ENCODE measurements at places on chromosomes 6 and 20.

DNA sequence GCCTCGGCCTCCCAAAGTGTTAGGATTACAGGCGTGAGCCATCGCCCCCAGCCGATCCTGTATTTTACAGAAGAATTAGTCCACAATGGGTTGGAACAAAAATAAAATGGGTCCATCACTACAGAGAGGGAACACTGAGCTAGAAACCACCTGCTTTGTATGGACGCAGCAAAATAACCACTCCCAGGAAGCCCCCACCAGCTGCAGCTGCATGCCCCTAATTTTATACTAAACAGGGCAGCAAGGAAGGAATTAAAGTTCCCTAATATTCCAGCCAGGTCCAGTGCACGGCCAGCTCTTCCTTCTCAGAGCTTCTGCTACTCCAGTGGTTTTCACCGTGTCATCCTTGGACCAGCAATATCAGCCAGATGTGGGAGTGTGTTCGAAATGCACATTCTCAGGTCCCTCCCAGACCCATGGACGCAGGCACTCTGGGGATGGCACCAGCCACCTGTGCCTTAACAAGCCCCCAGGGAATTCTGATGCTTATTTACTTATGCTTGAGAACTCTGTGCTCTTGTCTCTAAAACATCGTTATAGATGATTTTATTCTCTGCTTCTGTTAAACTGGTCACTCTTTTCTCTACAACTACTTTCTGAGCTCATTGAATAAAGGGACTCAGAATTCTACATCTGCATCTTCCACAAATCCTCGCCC is 189.5 kb upstream of the SLC24A3 start:
- DNase-seq = no peak

- DNase-seq = no peak
These were observed 81.8 kb downstream of the SGK1 start for GRCh38 chr6:134235937-134236751.

- no peak for DNase-seq
These were observed 70.8 kb downstream of the PYGB start for GRCh38 chr20:25318471-25319240.

- no peak for DNase-seq
These were observed 151.3 kb downstream of the CDC5L start for GRCh38 chr6:44538807-44539201.

DNA sequence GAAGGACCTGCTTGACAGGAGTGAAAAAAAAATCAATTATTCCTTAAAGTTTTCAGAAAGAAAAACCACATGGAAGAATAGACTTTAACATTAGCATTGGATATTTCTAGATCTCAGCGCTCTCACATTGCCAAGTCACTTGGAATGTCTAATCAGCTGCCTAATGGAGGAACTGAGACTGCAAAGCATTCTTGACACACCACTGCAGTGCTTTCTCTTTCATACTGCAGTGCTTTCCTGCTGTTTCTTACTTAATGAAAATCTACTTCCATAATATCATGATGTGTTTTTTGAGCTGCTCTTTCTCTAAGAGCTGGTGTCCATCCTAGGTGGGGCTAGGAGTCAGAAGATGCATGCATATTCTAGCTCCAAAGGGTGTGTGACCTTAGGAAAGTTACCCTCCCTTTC is 20.4 kb upstream of the MCM3 start:
- DNase-seq = no peak

DNA sequence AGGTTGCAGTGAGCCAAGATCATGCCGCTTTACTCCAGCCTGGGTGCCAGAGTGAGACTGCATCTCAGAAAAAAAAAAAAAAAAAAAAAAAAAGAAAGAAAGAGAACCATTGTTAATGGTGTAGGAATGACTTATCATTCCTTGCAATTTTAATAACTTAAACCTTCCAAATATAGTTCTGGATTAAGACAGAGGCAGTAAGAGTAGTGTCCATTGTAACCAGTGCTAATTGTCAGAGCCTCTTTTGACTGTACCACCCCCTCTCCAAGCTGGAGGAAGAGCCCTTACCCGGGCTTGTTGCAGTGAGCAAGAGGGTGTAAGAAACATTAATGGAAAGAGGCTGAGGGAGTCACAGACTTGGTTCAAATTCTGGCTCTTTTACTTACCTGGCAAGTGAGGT is 53.8 kb downstream of the SASH1 start:
- DNase-seq = no peak

DNA sequence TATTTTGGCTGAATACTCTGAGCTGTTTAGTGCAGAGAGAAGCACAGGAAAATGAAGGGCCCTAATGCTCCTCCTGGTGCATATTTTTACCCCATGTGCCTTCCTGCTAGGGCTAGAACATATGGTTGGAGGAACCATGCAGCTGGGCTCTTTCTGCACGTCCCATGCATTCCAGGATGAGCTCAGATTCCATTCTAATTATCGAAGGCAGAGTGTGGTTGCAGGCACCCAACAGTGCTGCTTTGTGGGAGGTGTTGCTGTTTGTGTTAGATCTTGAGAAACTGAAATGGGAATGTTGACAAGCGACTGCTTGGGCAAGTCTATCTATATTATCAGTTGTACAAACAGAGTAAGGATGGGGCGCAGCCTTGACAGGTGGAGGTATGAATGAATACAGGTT is 419.5 kb downstream of the DHX35 start:
- no peak for DNase-seq

DNA sequence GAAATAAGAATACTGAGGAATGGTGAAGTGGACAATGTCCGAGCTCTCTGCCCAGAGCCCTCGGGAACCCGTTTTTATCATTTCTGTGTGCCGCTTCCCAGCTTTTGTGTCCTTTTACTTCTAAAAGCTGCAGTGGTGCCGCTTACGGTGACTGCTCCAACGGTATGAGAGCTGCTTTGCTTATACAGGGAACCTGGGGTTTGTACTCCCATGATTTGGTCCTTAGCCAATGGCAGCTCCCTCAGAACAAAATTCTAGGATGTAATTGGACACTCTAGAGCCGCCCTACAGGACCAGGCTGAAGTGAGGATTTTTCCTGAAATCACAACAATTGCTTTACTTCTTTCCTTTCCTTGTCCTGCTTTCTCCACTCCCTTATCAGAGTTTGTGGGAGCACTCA is 24.2 kb upstream of the PCSK2 start:
- DNase-seq = no peak

DNA sequence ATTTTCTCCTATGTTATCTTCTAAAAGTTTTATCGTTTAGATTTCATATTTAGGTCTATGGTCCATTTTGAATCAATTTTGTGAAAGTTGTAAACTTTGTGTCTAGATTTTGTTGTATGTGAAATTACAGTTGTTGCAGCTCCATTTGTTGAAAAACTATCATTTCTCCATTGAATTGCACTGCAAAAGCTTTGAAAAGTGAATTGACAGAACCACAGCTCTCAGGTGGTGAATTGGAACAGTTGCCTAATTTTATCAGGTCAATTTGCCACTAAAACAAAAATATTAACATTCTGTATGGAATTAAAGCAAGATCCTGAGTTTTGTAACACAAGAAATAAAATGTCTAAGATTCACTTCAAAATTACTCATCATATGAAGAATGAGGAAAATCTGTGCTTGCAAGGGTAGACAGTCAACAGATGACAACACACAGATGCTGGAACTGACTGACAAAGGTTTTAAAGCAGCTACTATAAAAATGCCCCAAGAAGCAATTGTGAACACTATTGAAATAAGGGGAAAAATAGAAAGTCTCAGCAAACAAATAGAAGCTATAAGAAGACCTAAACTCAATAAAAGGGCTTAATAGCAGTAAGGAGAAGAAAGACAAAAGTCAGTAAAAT is 346.7 kb downstream of the PAX1 start:
- no peak for DNase-seq

- no peak for DNase-seq
These were observed 468.0 kb downstream of the EPM2A start for GRCh38 chr6:145267076-145267867.

DNA sequence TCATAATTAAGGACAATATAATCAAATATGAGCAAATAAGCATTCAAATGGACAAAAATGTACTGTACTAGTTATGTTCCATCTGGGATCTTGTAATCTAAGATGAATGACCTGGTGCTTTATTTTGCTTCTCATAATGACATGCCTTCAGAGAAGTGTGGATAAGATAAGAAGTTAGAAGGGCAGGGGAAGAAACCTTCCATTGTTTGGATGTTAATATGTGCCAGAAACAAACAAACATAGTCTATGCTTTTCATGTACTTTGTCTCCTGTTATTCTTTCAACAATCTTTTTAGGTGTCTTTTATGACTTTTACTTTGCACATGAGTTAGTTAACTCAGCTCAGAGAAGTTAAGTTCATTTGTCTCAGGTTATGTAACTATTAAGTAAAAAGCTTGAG is 511.5 kb upstream of the SOX4 start:
- no peak for DNase-seq

GRCh38 chr6:52647199-52647598 is 23.7 kb upstream of the TMEM14A start:
- no peak for DNase-seq

- DNase-seq = no peak
These were observed 11.2 kb upstream of the BHLHE23 start for GRCh38 chr20:63017826-63018411.

GRCh38 chr6:101042966-101043365 is 161.8 kb upstream of the ASCC3 start:
- DNase-seq = no peak

GRCh38 chr6:621931-622330 is 35.0 kb downstream of the HUS1B start:
- no peak for DNase-seq

DNA sequence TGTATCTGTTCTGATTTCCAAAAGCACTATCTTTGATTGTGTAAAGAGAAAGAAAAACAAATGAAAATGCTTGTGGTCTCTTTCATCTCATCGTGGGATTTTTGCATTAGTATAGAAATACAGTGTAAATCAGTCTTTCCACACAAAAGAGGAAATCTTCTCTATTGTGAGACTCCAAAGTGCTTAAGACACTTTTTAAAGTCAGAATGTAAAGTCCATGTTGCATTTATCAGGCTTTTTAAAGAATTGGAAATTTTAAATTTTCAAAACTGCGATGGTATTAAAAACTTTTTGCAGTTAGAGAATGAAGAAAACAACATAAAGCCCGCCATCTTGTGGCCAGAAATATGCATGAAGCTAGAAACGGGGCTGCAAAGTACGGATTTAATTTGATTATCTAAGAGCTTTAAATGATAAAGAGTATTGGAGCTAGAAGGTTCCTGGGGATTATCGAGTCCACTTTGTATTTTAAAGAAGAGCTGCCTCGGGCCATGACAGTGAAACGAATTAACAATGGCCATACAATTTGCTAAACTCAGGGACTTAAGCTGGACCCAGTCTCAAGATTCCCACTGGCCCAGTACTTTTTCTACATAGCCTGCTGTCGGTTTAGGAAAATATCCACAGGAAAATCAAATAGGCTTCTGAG is 339.6 kb downstream of the ARHGAP18 start:
- DNase-seq = peak; percentile 15

GRCh38 chr20:44970243-44970757 is 4.0 kb downstream of the STK4 start:
- no peak for DNase-seq

DNA sequence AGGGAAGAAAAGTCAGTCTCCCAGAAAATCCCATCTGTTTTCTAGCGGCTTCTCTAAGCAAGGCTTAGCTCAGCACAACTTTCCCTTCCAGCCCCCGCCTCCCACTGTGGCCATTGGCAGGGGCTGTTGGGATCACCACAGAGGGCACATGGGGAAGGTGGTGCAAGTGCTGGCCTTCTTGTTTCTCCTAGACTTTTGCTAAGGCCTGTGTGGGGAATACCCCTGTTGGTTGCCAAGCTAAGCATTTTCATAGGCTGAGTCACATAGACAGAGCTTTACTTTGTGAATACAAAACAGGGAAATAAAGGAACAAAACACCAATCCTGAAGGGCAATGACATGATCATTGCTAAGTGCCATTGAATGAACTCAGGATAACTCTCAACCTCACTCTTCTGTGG is 32.4 kb upstream of the TIAM2 start:
- no peak for DNase-seq

- DNase-seq = no peak
These were observed 232.8 kb downstream of the GRIK2 start for GRCh38 chr6:101626269-101626668.

DNA sequence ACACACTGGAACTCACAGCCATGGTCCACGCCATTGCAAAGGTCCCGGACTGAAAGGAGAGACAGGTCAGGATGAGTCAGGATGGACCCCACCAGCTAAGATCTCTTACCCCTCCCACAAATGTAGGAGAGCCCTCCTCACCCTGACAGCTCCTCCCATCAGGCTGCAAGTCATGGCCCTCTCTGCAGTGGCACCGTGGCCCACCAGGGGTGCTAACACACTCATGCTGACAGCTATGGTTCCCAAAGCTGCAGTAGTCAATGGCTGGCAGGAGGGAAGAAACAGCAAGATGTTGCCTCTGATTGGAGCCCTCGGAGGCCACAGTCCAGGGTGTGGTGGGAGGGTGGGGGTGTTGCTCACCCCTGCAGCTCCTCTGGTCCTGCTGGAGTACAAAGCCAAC is 5.7 kb upstream of the RBPJL start:
- no peak for DNase-seq

GRCh38 chr6:148884461-148884860 is 137.6 kb downstream of the UST start:
- no peak for DNase-seq

DNA sequence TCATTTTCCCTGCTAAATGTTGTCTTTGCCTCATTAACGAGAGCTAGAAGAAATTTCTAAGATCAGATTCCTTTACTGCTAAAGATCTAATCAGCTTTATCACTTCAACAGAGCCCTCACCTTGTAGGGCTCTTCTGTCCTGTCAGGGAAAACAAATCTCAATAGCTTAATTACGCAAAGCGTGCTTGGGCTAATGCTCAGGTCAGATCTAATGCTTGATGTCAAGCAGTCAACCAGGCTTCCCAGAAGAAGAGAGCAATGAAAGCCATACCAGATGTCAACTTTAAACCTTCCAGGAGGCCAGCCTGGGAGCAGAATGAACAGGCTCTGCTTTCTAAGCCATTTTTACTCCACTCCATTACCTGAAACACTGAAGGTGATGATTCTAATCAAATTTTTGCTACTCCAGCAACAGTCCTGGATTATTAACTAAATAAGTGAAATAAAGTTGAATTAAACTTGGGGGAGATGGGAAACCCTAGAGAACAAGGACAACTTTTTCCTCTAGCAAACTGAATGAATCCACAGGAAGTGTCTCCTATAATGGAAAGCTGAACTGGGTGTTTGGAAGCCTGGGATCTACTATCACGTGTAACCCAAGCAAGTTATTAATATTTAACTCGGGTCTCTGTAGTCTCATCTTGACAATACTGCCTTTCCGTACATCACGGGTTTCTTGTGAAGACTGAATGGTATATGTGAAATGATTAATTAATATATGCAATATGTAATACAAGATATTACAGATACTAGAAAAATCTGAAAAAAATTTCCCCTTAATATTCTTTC is 273.7 kb downstream of the PTPRK start:
- DNase-seq = no peak

- no peak for DNase-seq
These were observed 156.6 kb downstream of the NFATC2 start for GRCh38 chr20:51385646-51386530.

All from stimulated activated CD4-positive, alpha-beta T cell treated with anti-CD3 and anti-CD28 coated beads, Interleukin-1b, Interleukin-23, amount 100 ng/mL, for 1 hour (primary cell).